ENCODE measurements at places on chromosomes 2 and 18. TPM values are rescaled to one million over a fixed set of nuclear protein-coding genes. Genes with fewer than 3 reads are reported as not detected.

DNA sequence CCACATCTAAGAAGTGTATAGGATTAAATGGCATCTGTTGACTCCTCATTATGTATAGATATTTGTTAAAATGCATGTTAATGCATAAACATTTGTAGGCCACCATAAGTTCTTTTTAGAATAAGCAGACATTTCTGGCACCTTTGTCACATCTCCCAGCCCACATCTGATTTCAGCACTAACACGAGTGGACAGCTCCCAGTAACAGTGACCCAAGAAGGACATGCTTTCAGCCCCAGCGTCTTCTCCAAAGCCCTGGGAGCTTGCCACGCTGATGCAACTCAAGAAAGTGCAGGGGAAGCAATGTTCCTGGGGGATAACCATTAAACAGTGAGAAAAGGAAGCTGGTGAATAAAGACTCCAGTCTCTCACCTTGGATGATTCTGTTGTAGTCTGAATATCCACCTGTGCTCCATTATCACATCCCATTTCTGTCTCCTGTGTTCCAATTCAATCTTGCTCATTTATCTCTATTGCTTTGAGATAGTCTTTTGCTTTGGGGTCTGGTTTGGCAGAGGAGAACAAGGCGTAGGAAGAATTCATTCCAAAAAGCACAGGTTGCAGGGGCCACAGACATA, 182.6 kb upstream of the THSD7B start:
- DNase-seq: peak; percentile 22

- no peak for DNase-seq
Observed at GRCh38 chr2:127530245-127531140, 4.2 kb upstream of the IWS1 start.

DNA sequence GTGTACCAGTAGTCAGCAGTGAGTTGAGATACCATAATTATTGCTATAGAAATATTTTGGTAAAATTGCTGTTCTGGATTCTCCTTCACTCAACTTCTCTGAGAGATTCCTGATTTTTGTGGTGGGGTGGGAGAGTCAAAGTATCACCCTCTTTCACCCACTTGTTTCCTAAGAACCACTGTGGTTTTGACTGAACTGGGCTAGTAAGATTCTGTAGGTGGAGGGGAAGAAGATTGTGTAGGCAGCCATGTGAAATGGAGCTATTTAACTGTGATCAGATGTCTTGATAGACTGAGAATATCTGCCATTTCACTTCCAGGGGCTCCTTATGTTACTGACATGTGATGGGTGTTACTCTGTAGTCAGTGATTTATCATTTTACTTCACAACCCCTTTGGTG, 45.3 kb downstream of the BIRC6 start:
- no peak for DNase-seq

DNA sequence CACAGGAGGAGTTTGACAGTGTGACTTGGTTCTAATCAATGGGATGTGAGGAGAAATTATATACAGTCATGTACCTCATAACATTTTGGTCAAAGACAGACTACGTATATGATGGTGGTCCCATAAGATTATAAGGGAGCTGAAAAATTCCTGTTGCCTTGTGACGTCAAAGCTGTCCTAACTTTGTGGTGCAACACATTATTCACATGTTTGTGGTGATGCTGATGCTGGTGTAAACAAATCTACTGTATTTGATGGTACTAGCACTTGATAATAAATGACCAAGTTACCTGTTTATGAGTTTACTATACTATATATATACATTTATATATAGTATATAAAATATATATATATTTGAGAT, 29.1 kb upstream of the TGIF1 start:
- no peak for DNase-seq

DNA sequence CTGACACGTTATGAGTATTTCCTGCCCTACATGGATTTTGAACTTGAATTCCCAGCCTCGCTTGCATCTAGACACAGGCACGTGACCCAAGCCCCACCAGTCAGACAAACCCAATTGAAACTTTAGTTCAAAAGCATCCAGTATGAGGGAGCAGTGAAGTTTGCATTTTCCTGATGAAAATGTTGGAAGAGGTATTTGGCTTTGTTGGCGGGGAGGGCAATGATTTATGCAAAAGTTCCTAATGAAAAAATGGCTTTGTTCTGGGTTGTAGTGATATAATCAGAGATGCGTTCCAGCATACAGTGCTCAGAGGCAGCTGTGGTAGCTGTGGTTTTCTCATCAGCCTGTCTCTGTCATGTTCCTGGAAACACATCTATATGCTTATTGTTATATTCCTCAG, 36.8 kb upstream of the CPS1 start:
- no peak for DNase-seq

DNA sequence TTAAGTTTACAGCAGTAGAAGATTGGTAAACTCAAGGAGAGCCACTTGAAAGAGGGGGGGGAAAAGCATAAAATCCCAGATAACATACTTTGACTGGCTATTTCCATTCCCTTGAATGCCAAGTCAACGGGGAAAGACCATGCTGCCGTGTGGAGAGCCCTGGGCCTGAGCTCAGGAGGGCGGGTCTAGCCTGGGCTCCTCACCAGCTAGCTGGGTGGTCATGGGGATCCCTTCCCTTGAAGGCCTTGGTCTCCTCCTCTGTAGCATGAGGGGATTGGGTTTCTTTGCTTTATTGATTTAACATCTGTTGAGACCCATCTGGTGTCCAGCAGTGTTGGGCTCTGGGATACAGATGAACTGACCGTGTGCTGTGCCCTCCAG, 35.0 kb downstream of the TEX51 start:
- DNase-seq: no peak

DNA sequence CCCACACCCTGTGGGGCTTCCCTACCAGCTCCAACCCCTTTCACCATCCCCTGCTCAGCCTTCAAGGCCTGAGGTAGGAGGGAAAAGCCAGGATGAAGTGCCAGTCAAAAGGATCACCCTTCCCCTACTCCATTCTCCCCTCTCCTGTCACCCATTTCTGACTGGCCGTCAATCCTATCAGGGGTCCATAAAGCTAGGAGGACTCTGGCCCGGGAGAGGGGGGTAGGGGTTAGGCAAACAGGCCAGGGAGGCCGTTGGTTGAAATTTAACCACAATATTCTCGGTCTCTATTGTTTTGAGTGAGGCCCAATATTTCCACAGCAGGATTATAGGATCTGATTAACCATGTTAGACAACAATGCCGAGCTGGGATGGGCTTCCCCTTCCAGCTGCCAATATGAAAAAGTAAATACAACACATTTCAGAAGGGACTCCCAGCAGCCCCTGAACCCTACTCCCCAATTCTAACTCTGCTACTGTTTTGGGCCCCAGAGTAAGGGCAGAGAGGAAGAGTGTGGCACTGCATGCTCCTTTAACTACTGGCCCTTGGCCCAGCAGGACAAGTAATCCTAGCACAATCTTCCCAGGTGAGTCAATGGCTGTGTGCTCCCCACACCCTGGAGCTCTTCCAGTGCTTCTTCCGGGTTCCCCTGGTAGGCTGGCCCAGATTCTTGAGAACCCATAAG, 10.6 kb upstream of the IHH start:
- no peak for DNase-seq

DNA sequence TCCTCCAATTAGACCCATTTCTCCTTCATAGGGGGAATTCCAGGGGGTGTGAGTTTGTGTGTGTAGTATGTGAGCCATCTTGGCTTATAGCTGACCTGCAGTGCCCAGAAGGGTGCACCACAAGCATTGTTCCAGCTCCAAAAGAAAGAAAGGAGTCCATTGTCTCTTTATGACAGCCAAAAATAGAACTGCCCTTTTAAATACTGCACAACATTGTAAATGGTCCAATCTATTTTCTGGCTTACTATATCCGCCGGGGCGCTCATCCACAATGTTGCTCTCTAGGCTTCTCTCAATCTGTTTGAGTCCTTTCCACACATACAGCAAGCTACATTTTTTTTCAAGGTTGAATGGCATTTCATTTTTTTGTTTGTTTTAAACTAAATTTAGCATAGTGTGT, 517.5 kb downstream of the STK39 start:
- DNase-seq: no peak

DNA sequence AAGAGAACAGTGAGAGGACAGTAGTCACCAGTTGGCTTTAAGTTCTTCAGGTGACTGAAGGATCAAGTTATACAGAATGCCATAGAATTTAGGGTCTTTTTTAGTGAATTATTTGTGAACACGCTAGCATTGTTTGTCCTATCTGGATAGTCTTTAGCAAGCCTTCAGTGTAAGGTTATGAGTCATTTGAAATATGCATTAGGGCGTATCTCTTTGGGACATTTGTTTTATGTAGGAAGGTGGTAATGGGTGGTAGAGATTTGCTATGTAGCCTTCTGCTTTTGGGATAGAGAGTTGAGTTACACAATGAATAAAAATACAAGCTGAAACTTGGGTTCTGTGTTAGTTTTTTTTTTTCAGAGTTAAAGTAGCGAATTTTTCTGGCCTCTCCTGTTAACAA, 13.0 kb downstream of the ACTR2 start:
- no peak for DNase-seq

- DNase-seq: no peak
Observed at GRCh38 chr18:13511961-13512577, 214.3 kb downstream of the FAM210A start.

DNA sequence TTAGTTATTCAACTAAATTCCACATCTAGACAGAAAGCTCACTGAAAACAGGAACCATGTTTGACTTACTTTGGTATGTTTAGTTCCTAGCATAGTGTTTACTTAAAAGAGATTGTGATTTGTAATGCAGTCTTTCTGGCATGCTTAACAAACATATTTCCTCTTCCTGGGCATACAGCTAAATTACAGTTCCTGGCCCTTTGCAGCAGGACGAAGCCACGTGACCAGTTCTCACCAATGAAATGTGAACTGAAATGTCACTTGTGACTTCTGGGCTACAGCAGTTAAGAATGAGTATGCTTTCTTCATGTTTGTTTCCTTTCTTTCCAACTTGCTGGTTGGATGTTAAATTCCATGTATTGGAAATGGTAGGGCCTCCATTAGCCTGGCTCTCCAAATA, 330.5 kb downstream of the FIGN start:
- DNase-seq: no peak

- DNase-seq: no peak
Observed at GRCh38 chr2:223722226-223722625, 115.2 kb downstream of the AP1S3 start.

GRCh38 chr2:171386627-171387026, 47.2 kb downstream of the METTL8 start:
- no peak for DNase-seq

DNA sequence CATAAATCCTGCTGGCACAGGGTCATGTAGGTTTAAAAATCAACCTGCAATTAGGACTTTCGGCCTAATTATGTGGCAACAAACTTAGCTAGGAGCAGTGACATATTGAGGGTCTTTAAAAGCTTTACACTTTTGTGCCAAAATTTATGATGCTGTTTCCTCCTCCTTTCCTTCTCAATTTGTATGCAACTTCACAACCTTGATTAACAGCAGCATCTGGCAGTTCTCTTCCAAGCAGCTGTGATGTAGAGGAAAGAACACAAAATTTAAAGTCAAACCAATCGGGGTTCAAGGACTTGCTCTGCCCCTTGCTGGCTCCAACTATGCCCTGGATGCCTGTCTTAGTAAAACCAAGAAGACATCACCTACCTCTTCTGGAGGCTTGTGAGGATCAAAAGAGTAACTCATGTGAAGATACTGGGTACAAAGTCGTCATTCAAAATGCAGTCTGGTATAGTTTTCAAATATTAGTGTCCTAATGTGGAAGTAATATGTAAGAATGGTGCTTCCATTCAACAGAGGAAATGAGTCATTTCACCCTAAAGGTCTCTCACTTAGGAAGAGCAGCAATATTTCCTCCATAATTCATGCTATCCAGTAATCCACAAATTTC, 94.7 kb downstream of the ANKRD44 start:
- peak; percentile 45 for DNase-seq

DNA sequence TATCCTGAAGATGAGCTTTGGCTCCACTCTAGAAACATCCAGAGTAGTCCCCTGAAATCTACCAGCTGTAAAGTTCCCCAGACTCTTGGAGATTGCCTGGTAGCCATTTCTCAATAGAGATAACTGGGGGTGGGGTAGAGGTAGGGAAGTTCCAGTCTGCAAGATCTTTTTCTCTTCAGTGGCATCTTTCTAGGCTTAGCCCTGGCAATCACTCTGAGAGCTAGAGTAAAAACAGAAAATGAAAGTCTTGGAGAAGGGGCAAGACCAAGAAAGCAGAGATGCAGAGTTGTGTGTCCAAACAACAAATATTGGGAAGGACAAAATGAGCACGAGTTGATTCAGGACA, 41.8 kb upstream of the LCLAT1 start:
- no peak for DNase-seq

GRCh38 chr2:56132138-56132537, 51.7 kb upstream of the CCDC85A start:
- DNase-seq: peak; percentile 78

- no peak for DNase-seq
Observed at GRCh38 chr2:86623043-86623493, 597 bp downstream of the RNF103 start.

DNA sequence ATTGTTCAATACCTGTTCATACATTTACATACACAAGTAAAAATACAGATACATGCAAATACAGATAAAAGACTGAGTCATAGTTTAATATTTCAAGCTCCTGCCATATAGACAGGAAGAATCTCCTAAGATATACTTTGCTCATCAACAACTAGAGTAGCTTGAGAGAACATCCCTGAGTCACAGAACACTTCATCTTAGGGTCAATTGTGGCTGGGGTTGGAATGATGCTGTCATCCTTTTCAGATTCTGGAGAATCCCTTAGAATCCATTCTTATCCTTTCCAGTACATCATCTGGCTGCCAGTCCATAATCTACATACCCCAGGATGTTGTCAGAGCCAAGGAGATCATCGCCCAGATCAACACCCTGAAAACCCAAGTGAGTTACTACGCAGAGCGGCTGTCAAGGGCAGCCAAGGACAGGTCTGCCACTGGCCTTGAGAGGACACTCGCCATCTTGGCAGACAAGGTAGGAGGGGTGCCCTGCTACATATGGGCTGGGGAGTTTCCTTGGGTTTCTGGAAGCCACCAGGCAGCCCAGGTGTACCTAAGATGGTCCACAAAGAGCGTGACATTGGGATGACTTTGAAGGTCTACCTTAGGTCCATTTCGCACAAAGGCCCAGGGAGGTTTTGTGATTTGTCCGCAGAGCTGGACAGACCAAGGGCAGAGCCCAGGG, 55.7 kb downstream of the COA5 start:
- DNase-seq: no peak

- DNase-seq: no peak
Observed at GRCh38 chr18:63046375-63046774, 273.2 kb downstream of the BCL2 start.

Gene PROKR1
- total RNA-seq: not detected

Gene RGPD4
- total RNA-seq: not detected

Gene TDRD15
- total RNA-seq: not detected

Gene CTNNA2
- not detected for total RNA-seq

Gene ALPI
- not detected for total RNA-seq

Gene FOXD4L1
- total RNA-seq: 0.17 TPM

Gene OTOS
- total RNA-seq: not detected

Gene BUB1
- 14.5 TPM for total RNA-seq

Gene TMEM37
- total RNA-seq: 0.51 TPM

Gene EFHD1
- total RNA-seq: 0.17 TPM

Gene MAP4K3
- total RNA-seq: 17.4 TPM

Gene KCNG3
- not detected for total RNA-seq

Gene GTF2A1L
- total RNA-seq: 0.09 TPM

Gene CACNB4
- total RNA-seq: 0.17 TPM

Gene MAB21L4
- not detected for total RNA-seq

Gene SPATS2L
- total RNA-seq: 54.0 TPM
